ENCODE measurements at places on chromosomes 2 and 18.
A peak's percentile ranks its signal among the peaks of the same experiment; 100 is the strongest.

- DNase-seq, result no peak
Observed at GRCh38 chr18:52499644-52500043, 159.6 kb downstream of the DCC start.

DNA sequence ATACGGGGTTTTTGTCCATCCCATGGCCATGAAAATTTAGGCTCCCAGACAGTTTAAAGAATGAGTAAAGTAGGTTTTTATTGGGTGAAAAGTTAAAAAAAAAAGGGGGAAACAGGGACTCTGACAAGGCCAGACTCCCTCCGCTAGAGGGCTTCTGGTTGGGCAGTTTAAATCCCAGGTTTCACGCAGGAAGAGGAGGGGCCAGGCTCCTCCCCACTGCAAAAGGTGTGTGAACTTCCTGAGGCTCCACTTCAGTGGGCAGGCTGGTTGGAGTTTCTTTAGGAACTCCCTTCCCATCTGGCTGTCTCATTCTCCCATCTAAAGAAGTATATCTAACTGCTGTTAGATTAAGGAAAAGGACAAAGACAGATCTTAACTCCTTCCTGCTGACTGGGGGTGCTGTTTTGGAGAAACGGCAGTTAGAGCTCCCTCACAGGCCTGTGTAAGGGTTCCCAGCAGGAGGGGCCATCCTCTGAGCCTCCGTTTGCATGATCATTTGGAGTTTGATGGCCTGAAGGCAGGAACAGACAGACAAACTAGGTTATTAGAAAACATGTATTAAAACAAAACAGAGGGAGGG is 1160.7 kb downstream of the CNTNAP5 start:
- DNase-seq, result no peak

DNA sequence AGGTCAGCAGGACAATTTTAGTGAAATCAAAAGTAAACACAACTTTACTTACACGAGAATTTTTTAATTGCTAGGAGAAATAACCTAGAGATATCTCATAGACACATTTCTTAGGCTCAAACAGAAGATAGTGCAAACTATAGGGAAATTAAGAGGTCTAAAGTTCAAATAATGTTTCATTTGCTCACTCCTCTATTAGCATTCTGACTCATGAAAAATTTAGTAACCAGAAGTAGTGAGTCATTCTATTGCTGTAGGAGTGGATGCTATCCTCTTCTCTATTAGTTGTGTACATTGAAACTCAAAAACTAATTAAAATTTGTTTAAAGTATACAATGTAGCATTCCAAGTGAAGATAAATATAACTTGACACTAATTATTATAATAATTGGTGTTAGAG is 908.3 kb upstream of the TMEFF2 start:
- no peak for DNase-seq

- DNase-seq, result peak; percentile 48
Observed at GRCh38 chr2:168961450-168962229, 60.5 kb downstream of the G6PC2 start.

DNA sequence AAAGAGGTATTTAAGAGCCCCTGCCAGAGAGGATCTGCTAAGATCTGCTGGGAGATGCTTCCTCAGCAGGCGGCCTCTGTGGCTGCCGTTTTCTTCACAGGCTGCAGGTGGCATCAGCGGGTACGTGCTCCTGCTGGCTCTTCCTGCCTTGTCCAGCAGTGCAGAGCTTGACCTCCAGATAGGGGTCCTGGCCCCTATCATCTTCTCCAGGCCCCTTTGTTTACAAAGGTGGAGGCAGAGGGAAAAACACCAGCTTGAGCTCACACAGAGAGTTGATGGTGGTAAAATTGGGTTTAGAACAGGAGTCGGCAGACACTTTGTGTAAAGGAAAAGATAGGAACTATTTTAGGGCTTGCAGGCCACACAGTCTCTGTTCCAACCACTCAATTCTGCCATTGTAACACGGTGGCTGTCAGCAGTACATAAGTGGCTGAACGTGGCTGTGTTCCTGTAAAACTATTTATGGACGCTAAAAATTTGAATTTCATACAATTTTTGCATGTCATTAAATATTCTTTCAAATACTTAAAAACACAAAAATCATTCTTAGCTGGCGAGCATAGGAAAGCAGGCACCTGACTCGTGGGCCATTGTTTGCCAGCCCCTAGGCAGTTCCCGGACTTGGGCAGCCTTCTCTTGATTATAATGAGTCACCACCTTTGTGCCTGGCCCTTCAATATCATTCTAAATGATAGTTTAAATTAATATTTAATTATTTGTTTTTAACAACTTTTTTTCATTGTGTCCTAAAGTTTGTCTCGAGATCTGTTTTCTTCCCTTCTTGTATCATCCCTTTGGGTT is 98.2 kb upstream of the B3GNT7 start:
- no peak for DNase-seq

DNA sequence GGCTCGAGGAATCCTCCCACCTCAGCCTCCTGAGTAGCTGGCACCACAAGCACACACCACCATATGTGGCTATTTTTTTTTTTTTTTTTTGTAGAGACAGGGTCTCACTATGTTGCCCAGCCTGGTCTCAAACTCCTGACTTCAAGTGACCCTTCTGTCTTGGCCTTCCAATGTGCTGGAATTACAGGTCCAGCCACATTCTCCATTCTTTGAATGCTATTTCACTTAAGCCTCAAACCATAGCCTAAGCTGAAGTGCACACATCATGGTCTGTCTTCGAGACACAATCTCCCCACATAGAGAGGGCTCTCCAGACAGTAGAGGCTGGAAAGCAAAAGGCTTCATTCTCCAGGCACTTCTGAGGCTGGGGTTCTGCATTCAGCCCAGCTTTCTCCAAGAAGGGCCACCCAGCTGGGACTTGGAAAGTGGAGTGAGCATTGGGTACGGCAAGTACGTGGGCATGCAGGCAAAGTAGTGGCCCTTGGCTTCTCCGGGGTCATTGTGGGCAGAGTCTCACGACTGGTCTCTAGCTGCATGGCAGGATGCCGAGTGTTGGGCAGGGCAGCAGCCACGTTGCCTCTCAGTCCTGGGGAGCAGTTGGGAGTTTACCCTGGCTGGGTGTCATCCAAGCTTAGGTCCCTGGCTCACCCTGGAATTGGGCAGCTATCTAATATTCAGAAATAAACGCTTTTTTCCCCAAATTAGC is 78.2 kb upstream of the SMAD7 start:
- no peak for DNase-seq

DNA sequence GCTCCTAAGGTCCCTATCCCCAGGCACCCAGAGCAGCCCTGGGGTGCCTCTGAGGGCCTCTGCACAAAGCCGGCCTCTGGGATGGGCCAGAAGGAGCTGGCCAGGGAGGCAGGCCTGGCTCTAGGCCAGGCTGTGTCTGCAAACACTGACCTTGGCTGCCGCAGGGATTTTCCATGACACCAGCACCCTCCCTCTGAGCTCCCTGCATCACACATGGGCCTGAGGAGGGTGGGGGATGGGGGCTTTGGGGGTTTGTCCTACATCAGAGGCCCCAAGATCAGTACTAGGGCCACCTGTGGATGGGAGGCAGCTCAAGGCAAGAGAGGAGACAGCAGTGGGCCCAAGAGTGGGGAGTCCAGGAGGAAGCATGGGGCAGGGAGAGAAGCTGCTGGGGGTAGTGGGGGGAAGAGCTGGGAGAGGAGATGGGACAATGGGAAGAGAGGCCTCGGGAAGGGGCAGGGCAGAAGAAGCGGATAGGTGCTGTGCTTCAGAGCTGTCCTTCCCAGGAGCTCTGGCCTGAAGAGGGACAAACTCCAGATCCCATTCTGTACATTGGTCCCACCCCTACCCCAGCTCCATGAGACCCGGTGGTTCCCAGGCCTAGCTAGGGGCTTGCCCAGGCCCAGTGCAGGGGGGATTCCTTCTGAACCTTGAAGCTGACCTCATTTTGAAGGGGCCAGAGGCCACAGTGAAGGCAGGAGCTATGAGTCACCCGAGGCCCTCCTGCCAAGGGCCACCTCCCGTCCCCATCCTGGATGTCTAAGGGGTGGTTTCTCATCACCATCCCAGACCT is 28.0 kb downstream of the KCNK3 start:
- no peak for DNase-seq

DNA sequence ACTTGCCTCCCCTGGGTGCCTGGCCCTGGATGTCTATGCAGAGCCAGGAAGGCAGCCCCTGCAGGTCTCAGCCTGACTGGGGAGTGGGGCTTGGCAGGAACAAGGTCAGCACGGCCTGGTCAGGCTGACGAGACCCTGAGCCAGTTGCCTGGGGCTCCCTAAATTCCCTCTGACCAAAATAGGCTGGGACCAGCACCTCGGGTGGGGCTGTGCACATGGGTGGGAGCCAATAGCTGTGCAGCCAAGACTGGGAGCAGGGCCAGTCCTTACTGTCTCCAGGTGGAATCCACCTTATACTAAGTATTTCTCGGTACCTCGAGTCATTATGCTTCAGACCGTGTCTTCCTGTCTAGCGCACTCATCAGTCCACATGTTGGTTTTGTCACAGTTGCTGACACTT is 11.4 kb upstream of the IL1R2 start:
- no peak for DNase-seq

DNA sequence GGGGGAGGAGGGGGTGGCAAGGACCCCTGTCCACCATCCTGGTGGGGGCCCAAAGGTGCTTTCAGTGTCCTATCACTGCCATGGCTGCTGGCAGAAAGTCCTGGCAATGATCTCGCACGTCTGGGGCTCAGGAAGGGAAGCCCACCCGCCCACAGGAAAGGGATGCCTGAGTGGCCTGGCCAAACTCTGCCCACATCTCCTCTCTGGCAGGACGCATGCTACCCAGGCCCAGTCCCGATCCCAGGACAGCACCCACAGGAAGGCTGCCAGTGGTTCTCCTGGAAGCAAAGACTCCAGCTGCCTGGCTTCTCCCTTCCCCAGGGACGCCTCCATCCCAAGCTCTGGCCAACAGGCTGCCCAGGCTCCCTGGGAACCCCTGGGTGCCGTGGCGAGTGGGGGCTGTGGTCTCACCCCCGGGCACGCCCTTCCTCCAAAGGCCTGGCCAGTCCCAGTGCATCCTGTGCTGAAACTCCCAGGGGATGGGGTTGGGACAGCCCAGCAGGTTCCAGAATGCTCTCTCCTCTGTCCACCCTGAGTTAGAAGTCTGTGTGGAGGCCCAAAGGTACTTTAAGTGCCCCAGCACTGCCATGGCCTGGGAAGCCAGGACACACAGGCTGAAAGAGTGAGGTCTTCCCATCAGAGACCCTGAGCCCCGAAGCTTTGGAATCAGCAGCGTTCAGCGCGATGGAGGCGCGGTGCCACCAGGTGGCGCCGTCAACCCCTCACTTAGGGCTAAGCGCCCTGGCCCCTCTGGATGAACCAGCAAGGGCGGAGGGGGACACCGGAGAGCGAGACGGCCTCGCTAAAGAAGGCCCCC is 29.8 kb upstream of the TAF1B start:
- no peak for DNase-seq

- DNase-seq, result no peak
Observed at GRCh38 chr2:184692141-184692734, 93.9 kb downstream of the ZNF804A start.

DNA sequence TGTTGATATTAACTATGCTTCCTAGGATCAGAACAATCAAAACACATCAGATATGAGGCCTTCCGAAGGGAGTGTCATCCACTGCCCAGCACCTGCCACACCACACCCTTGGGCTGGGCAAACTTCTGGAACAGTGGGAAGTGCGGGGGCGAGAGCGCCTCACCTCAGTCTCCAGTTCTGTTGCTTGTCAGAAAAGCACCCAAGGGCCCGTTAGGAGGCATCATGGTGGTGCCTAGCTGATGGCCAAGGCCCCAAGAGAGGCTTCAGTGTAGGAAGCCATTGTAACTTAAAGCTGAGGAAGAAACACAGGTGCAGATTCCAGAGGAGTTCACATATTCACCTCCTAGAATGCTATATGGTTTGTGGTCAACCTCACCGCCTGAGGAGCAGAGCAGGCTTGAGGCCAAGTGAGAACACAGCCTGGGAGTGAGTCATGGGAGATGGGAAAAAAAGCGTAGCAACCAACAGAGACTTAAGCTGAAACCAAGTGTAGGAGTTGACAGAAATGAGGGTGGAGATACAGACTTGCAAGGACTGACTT is 85.1 kb upstream of the ATL2 start:
- DNase-seq, result no peak

GRCh38 chr2:8639122-8639635 is 42.7 kb upstream of the ID2 start:
- no peak for DNase-seq

- DNase-seq, result no peak
Observed at GRCh38 chr18:505483-506122, 5.1 kb upstream of the COLEC12 start.

DNA sequence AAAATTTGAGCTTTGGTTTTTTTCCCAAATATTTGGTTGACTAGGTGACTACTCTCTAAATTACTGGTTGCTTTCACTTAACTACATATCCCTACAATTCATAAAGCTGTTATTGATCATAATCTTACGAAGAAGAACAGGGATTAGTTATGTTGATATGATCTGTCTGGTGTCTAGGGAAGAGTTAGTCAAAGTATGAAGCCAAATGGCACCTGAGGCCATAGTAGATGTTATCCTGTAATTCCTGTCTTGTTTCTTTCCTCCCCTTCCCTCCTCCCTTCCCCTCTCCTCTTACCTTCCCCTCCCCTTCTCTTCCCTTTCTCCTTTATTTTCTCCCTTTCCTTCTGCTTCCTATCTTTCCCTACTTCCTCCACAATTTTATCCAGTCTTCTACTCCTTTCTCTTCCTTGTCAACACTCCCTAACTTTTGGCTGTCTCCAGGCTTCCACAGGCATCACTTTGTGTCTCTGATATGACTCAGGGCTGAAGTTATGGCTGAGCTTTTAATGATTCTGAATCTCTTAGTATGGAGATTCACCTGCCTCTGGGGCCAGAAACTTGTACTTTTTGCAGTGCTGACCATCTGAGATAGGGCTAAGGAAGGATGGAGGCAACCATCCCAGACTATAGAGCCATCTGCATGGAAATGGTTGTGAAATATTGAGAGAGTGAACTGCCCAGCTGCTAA is 149.9 kb upstream of the TCF4 start:
- DNase-seq, result no peak

DNA sequence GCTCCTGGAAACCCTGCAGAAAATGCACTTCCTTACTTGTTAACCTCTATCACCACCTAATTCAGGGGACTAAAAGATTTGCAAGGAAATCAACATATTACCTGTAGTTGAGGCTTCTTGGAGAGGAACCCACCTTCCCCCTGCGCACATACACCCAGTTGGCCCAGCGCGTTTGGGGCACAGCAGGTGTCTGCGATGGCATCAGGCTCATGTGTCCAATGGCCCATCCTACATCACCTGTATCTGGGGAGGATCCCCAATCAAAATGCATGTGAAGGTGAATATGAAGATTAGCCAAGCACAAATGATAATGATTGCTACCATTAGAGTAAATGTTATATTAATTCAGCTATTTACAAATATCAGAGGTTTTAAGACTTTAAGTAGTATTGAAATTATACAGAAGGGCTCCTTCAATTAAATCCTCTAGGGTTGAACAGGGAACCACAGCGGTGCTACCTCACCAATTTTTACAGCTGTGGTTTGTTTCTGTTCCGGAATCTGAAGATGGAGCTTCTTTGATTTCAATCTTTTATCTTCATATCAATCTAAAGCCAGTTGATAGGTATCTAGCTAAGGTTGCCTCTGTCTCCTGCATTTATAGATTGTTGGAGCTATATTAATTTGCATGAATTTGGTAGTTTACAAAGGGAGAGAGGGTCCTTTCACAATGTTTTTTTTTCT is 486.0 kb downstream of the RNF144A start:
- no peak for DNase-seq

- DNase-seq, result peak; percentile 77
Observed at GRCh38 chr2:102619414-102620319, at the start of gene SLC9A2. Gene SLC9A2 (plus strand): TSS chr2:102619553. CDS start chr2:102619849, 296 bp downstream.

- DNase-seq, result no peak
Observed at GRCh38 chr2:240638512-240639160, 13.4 kb downstream of the GPR35 start.

GRCh38 chr2:62686012-62686685 is 19.4 kb upstream of the EHBP1 start:
- DNase-seq, result peak; percentile 94

GRCh38 chr18:28114472-28114871 is 62.5 kb downstream of the CDH2 start:
- DNase-seq, result no peak

Measured in NCI-H526 (cell line).